Activated T-cell treated with anti-CD3 and anti-CD28 coated beads, Interleukin-2, amount 50 U/mL, for 24 hours (primary cell): ENCODE measurements at places on chromosomes 5 and 9.

DNA sequence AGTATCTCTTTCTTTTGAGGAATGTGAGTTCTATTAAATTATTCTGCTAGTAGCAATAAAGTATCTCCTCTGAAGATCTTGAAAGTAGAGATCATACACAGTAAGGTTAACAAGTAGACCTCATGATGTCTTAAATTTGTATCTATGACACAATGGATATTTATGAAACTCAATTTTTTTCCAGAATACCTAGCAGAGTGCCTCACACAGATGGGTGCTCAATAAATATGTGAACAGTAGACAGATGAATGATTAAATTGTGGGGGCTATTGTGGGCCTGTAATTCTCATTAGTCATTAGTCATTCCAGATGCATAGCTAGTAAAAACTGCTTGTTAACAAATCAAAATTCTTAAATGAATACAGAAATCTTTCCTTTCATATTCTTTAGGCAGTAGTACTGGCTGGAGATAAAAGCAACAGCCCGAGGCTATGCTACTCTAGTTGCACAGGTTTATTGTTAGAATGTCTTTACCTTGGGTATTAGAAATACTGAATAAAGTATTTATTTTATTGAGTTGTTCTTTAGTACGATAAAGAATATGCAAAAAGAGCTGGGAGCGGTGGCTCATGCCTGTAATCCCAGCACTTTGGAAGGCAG, 22.0 kb downstream of the CHD1 start:
- DNase-seq = no peak

- no peak for DNase-seq
Measured at GRCh38 chr9:76371901-76372300, 22.3 kb downstream of the RFK start.

DNA sequence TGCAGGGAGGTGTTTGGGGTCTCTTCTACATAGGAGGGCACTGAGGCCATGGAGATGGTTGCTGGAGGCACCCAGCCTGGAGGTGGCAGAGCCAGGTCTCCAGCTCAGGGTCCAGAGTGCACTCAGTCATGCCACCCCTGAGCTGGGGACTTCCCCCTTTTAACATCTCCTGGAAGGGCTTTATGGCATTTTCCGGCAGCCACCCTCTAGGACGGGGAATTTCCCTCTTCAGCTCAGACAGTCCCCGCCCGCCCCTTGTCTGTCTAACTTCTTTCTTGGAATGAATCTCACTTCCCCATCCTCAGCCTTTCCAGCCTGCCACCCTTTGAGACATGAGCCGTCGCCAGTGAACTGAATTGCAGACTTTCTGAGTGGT, 49.9 kb downstream of the COL15A1 start:
- DNase-seq = peak; percentile 41

DNA sequence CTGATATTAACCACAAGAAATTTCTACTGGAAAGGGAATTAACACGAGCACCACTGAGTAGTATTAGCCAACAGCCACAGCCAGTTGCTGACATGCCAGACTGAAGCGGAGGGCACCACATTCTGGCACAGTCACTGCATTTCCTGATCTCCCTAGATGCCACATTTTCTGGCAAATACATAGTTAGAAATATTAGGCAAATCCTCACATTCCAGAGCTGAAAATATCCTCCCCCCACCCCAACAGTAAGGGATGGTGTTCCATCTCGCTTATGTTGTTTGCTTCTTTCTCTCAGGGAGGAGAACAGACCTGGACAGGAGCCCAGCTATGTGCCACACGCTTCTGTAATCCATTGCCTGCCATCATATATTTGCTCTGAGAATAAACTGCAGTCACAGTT, 32.8 kb upstream of the MCTP1 start:
- DNase-seq = no peak

- no peak for DNase-seq
Measured at GRCh38 chr9:83977196-83977595, 2.8 kb downstream of the HNRNPK start.
